Osteocyte (in vitro differentiated cells): ENCODE measurements at places on chromosomes 5 and 9. TPM values are rescaled to one million over a fixed set of nuclear protein-coding genes. Genes with fewer than 3 reads are reported as not detected.

DNA sequence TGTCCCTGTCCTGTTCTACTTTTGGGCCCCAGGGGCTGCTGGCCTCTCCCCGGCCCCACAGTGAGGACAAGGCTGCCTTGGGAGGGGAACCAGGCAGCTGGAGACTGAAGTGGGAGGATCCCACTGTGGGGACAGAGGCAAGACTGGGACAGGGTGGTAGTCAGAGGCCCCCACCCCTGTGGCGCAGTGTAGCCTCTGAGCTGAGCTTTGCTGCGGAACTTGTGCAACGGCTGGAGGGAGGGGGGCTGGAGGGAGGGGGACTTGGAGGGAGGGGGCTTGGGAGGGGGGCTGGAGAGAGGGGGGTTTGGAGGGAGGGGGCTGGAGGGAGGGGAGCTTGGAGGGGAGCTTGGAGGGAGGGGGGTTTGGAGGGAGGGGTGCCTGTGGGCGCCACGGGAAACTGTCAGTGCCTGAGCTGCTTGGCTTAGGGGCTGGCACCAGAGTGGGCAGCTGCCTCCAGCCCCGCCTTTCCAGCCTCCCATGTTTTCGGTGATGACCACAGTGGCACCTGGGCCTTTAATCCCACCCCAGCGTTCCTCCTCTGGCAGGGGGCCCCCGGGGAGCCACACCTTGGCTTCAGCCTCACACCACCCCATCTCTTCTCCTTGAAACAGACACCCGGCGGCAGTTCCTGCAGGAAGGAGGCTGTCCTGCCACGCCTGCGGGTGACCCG lies 2.3 kb upstream of the FUT7 start:
- H3K27me3 ChIP-seq: no peaks in the 10 kb centered on the region
- no peak overlapping the region for H3K27ac ChIP-seq
- H3K4me3 ChIP-seq: no peak overlapping the region
- peaks cover 3% of the 10 kb centered on the region for H3K36me3 ChIP-seq
- DNase-seq: no peak

DNA sequence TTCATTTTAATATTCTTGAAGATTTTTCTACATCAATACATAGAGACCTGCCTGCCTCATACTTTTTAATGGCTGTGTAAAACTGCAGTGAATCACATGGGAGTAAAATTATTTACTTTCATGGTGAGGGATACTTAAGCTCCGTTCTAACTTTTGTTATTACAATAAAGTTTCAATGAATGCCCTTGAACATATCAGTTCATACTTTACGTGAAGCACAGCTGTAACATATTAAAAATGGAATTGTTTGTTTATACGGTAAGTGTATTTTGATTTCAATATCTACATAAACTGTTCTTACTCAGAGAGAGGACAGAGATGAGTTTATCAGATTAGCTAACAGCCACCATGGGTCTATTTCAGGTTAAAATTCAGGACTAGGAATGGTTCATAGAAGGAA lies 155.1 kb downstream of the NR3C1 start:
- DNase-seq: no peak
- H3K27me3 ChIP-seq: no peaks in the 10 kb centered on the region
- no peaks in the 10 kb centered on the region for H3K36me3 ChIP-seq
- no peak overlapping the region for H3K4me3 ChIP-seq

DNA sequence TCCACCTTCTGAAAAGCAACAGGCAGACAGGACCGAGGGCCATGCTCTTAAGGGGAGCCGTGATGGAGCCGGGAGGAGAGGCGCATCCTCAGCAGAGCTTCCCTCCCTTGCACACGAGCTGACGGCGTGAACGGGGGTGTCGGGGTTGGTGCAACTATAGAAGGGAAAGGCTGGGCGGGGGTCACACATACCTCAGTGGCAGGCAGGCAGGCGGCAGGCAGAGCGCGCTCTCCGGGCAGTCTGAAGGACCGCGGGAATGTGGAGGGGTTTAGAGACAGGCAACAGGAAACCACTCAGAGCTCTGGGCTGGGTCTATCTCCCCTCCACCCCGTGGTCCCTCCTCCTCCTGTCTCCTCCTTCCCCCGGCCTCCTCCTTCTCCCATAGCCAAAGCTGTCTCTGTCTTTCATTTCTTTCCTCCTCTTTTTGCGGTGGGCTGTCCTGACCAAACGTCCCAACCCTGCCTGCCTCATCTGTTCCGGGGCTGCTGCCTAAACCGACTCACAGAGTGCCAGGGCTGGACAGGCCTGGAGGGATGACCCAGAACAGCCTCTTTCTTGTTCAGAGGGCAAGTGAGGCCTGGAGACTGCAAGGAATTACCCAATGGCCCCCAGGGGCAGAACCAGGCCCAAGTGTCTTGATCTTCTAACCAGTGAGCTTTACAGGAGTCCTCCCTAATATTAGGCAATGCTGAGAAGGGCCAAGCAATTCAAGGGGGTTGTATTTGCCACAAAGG lies at the start of gene SPARC:
Gene SPARC, minus strand, starts transcription at position 242 of the 734 bp plus-strand sequence. CDS start 10,727 bp downstream, outside the sequence.
- H3K4me3 ChIP-seq: peak within 1 kb of the TSS; percentile 95
- peak; percentile 93 for DNase-seq
- H3K27me3 ChIP-seq: no peaks in the 10 kb centered on the region
- peaks cover 41% of the 10 kb centered on the region for H3K4me1 ChIP-seq
- H3K27ac ChIP-seq: peak within 1 kb of the TSS; percentile 99

Gene PTGS1
- total RNA-seq: 2.5 and 3.1 TPM in 2 replicates

Gene PRDM9
- not detected in 2 replicates for total RNA-seq

Gene SLC36A2
- not detected in 2 replicates for total RNA-seq

Gene GOLM1
- 91.9 and 93.4 TPM in 2 replicates for total RNA-seq

Gene EMB
- 3.3 and 3.7 TPM in 2 replicates for total RNA-seq

DNA sequence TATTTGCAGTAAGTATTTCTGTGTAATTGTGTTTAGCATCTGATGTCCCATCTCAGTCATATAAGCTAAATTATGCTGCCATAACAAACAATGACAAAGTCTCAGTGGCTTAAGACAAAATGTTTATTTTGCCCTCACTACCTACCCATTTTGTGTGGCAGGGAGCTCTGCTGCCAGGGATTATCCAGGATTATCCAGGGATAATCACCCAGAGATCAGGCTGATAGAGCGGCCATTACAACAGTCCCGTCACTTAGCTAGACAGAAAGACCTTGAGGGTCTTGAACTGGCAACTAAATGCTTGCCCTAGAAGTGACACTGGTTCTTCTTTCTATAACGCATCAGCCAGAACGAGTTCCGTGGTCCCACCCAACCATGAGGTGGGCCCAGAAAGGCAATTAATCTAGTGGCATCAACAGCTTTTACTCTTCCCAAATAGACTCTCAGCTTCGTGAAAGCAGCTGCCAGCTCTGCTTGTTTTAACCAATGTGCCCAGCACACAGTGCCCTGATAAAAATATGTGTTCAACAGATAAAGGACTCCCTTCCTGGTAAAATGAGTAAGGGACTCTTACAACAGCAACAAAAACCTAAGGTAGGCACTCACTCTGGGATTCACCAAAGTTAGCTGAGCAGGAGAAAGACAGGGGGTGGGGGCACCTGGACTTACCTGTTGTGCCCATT lies 22.8 kb downstream of the CCDC69 start:
- H3K4me3 ChIP-seq: no peak overlapping the region
- no peaks in the 10 kb centered on the region for H3K4me1 ChIP-seq
- no peaks in the 10 kb centered on the region for H3K36me3 ChIP-seq
- no peak overlapping the region for H3K27ac ChIP-seq
- H3K27me3 ChIP-seq: peaks cover 20% of the 10 kb centered on the region

DNA sequence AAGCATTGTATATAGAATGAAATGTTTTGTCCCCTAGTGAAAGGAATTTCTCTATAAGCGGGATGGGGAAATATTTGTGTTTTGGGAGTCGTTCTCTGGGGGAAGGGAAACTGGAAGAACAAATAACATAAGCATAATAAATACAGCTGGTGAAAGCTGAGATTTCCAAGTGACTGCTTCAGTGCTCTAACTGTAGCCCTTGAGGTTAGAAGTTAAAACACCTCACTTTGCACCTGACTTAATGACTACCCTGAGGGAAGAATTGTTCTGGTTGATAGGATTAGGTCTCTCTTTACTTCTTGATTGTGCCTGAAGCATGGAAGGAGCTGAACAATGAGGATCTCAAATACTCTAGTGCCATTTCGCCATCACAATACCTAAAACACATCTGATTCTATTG lies 307.4 kb downstream of the MAN2A1 start:
- no peak overlapping the region for H3K4me3 ChIP-seq
- H3K4me1 ChIP-seq: peaks cover 82% of the 10 kb centered on the region
- H3K27ac ChIP-seq: peak overlapping the region; percentile 38
- no peak for DNase-seq
- no peaks in the 10 kb centered on the region for H3K27me3 ChIP-seq
- peaks cover 4% of the 10 kb centered on the region for H3K36me3 ChIP-seq

Gene FOXD1
- 64.1 and 73.4 TPM in 2 replicates for total RNA-seq

DNA sequence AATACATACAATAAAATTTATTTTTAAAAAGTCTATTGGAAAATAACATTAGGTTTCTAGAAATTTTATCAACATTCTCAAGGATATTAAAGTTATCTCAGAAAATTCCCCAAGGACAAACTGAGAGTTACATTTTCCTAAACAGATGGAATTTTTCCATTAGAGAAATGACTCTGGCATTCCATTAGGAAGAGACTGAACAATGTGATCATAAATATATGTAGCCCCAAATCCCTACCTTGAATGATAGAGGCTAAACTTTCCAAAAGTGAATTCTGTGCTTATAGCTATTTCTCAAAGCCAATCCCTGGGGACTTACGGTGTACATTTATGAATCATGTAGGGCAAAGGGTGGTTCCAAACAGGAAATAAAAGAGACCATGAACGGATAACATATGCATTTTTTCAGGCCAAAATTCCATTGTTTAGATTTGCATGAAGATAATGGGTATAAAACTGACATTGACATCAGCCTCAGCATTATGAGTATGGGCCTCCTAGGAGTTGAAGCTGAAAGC lies 1181.0 kb upstream of the DMAC1 start:
- H3K4me3 ChIP-seq: no peak overlapping the region
- H3K27me3 ChIP-seq: no peaks in the 10 kb centered on the region
- H3K27ac ChIP-seq: no peak overlapping the region
- DNase-seq: no peak
- H3K36me3 ChIP-seq: no peaks in the 10 kb centered on the region

- H3K4me3 ChIP-seq: no peak overlapping the region
- no peaks in the 10 kb centered on the region for H3K36me3 ChIP-seq
- H3K4me1 ChIP-seq: no peaks in the 10 kb centered on the region
- DNase-seq: peak; percentile 69
These were observed 176.3 kb upstream of the PPP1R26 start for GRCh38 chr9:135303280-135303647.

Gene C9orf153
- 0.40 TPM in 1 of 2 replicates, not detected in the other for total RNA-seq

DNA sequence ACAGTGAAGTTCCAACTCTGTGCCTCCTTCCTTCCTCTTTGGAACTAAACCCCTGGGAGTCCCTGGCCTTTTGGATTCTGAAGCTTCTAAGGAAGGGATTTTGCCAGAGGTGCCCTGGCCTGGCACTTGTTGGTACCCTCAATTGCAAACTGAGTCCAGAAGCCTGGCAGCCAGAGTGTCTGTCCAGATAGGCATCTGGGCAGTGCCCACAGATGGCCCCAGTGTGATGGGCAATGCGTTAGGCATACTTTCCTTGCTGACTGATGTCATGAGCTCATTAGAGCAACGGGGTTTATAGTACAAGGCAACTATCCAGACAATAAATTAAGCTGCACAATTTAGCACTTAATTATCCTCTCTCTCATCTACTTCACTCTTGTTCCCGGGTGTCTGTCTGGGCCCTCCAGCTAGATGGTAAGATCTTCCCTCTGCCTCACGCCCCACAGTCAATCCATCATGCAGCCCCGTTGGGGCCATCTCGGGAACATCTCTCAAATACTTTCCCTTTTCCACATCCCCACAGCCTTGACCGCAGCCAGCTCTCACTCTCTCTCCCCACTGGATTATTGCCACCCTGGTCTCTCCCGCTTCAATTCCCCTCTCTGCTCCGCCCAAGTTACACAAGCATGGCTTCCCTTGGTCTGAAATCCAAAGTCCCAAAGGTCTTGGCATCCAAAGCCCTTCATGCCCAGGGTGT lies 157.5 kb upstream of the SMIM23 start:
- no peak overlapping the region for H3K27ac ChIP-seq
- H3K27me3 ChIP-seq: peaks cover 47% of the 10 kb centered on the region
- no peaks in the 10 kb centered on the region for H3K36me3 ChIP-seq
- H3K4me1 ChIP-seq: peaks cover 13% of the 10 kb centered on the region
- no peak for DNase-seq

- H3K36me3 ChIP-seq: no peaks in the 10 kb centered on the region
- no peak for DNase-seq
These were observed 40.5 kb upstream of the MYO10 start for GRCh38 chr5:16976625-16977008.

DNA sequence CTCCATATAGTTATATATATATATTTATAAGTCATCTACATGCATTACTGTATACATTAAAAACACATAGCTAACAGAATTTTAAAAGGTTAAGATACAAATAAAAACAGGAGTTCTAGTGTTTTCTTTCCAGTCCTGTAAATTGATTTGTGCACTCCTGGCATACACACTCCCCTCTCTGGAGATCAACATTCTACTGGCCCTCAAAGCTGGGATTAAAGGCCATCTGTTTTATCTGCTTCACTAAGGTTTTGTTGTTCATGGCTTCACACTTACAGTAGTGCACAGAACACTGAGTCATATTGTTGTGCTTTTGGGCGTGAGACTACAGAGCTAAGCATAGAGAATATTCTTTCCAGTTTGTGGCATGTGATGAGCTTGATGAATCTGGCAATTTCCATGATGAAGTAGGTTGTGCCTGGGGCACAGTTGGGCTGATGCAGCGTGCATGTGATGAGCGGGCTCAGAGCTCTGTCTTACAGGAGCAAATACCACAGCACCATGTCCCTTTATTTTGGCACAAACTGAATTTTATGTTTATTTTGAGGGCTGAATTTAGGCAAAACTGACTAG lies 98.2 kb downstream of the TAF11L14 start:
- no peak overlapping the region for H3K4me3 ChIP-seq
- H3K27me3 ChIP-seq: no peaks in the 10 kb centered on the region

DNA sequence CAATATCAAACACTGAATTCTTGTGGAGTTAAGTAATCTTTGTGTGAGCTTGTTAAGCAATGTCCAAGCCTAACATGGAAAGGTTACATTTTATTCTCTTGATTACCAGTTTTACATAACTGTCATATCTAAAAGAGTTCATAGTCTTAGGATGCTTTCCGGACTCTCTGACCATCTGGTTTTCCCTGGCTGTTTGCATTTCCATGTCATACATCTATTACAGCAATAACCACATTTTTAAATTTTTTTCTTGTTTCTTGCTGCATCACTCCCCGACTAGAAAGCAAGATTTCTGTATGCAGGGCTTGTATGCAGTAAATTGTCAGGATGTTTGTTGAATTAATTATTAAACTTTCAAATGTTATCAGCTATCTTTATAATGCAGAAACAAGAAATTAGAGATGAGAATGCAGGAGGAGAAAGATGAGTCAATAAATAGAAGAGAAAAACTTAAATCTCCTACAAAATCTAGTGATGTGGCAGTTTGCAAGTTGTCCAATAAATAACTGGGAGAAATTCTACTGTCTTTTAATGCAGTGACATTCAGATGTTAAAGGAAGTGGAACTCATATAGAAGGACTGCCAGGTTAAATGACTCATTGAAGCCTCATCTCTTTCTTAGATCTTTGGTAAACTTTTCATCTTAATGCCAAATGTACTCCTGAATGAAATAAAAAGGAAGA lies 179.6 kb upstream of the SGCD start:
- H3K27me3 ChIP-seq: no peaks in the 10 kb centered on the region
- H3K36me3 ChIP-seq: no peaks in the 10 kb centered on the region
- peaks cover 4% of the 10 kb centered on the region for H3K4me1 ChIP-seq
